ENCODE measurements at places on chromosomes 6 and 20. TPM values are rescaled to one million over a fixed set of nuclear protein-coding genes. Genes with fewer than 3 reads are reported as not detected.

Gene COL9A1
- total RNA-seq, result not detected

Gene RFX6
- total RNA-seq, result 12.0 TPM

Gene KHDRBS2
- total RNA-seq, result 3.0 TPM

Gene MUCL3
- not detected for total RNA-seq

DNA sequence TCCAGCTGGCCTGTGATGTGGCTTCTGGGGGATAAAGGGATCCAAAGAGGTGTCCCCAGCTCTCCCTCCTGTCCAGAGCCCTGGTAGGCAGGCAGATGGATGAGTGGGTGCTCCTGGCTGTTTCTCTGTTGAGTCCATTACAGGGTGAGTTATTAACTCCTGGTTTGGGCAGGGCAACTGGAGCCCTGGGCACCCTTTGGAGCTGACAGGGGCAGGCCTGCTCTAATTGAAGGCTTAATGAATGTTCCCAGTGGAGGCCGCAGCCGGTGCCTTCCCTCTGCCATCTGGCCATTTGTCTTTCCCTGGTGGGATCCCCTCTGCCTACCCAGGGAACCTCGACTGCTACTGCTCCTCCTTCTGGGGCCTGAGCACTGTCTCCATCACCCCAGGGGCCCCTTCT lies 44.7 kb upstream of the MLN start:
- no peak for DNase-seq
- no peak overlapping the region for H3K27ac ChIP-seq
- H3K27me3 ChIP-seq, result no peaks in the 10 kb centered on the region

GRCh38 chr6:27040244-27041042 lies 207.1 kb upstream of the PRSS16 start:
- no peak for DNase-seq
- H3K4me1 ChIP-seq, result no peaks in the 10 kb centered on the region
- H3K27me3 ChIP-seq, result peaks cover 3% of the 10 kb centered on the region
- H3K4me3 ChIP-seq, result no peak overlapping the region

DNA sequence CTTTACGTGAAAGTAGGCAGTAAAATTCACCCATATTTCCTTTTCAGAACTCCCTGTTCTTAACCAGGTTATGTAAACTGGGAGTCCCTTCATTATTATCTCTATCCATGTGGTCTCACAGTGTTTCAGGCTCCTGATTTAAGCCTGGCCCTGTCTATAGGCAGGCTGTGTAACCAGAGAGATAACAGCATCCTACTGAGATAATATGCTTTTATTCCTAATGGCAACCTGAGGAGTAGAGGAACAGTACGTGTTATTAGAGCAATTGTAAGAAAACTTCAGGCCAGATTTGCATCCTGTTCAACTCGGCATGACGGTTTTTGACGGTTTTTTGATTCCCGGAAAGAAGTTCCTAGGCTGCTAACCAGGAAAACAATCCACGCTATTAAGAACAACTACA lies 16.9 kb downstream of the FUT9 start:
- H3K27me3 ChIP-seq, result no peaks in the 10 kb centered on the region

GRCh38 chr6:16704401-16705045 lies 56.7 kb downstream of the ATXN1 start:
- H3K27ac ChIP-seq, result no peak overlapping the region
- peaks cover 3% of the 10 kb centered on the region for H3K4me1 ChIP-seq
- no peaks in the 10 kb centered on the region for H3K27me3 ChIP-seq
- no peaks in the 10 kb centered on the region for H3K36me3 ChIP-seq
- H3K4me3 ChIP-seq, result no peak overlapping the region
- no peak for DNase-seq

Data from adrenal gland (tissue), 19 donors.